ENCODE measurements at places on chromosomes 3 and 15. TPM values are rescaled to one million over a fixed set of nuclear protein-coding genes. Genes with fewer than 3 reads are reported as not detected.

The TIMP4 gene
- not detected for total RNA-seq

The TGM5 gene
- total RNA-seq: 0.21 TPM

The WDR49 gene
- not detected for total RNA-seq

The MORC1 gene
- not detected for total RNA-seq

The ZBTB47 gene
- total RNA-seq: 2.6 TPM

The POPDC2 gene
- total RNA-seq: 0.08 TPM

The CHST13 gene
- 1.7 TPM for total RNA-seq

The TEX55 gene
- not detected for total RNA-seq

The GOLGA8T gene
- total RNA-seq: not detected

The CD96 gene
- 60.5 TPM for total RNA-seq

DNA sequence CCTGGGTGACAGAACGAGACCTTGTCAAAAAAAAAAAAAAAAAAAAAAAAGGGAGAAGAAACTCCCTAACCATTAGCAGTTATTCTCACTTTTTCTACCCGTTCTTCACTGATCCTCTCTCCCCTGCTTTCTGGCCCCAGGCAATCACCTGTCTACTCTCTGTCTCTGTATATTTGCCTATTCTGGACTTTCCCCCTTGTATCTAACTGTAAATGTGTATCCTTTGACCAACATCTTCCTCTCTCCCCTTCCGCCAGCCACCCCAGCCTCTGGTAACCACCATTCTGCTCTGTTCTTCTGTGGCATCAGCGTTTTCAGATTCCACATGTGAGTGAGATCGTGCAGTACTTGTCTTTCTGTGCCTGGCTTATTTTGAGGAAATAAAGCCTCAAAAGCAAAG is 6.9 kb downstream of the CYFIP1 start:
- no peak for DNase-seq

DNA sequence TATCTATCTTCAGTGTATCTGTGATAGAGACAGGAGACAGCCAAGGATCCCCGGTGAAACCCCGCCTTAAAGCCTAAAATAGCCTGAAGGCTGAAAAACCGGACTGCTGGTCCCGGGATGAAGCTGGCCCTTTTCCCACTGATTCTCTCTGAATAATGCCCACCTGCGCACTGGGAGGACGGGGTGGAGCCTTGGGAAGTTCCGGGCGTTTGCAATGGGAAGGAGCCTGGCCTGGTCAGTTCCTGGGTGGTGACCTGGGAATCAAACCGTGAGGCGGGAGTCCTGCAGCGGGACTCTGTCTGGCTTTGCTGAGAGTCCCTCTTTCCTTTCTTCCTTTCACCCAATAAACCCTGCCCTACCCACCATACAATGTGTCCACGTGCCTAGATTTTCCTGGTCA is 157.9 kb downstream of the C3orf38 start:
- no peak for DNase-seq

GRCh38 chr3:192399767-192400166 is 327.6 kb downstream of the FGF12 start:
- DNase-seq: no peak

DNA sequence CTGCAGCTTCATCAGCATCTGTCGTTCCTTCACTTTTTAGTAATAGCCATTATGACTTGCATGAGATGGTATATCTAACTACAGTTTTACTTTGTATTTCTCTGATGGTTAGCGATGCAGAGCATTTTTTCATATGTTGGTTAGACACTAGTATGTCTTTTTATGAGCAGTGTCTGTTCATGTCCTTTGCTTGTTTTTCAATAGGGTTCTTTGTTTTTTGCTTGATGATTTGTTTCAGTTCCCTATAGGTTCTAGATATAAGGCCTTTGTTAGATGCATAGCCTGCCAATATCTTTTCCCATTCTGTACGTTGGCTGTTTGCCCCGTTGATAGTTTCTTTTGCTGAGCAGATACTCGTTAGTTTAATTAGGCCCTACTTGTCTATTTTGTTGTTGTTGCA is 487.2 kb upstream of the BCHE start:
- peak; percentile 51 for DNase-seq

DNA sequence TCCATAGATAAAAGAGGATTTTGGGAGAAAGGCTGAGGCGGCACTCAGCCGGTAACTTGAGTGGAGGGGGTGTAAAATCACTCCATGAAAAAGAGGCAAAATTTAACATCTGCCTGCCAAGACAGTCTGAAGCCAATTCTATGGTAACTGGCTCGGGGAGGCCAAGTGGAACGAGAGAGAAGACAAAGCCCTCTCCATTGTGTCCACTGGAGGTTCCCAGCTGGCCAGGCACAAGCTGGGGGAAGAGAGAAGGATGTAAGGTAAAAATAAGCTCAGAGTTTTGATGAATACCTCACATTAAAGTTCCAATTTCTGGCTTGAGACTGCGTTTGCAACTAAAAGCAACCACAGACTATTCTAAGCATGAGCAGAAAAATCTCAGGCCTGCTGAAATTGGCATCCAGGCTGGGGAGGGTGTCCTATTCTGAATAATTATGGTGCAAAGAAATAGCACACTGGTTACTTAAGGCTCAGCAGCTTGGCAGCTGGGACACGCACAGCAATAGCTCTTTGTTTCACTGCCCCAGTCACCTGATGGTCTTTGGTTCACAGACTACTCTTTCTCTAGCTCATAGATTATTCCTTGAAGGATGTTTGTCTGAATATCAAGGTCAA is 48.8 kb downstream of the CHRD start:
- peak; percentile 90 for DNase-seq

DNA sequence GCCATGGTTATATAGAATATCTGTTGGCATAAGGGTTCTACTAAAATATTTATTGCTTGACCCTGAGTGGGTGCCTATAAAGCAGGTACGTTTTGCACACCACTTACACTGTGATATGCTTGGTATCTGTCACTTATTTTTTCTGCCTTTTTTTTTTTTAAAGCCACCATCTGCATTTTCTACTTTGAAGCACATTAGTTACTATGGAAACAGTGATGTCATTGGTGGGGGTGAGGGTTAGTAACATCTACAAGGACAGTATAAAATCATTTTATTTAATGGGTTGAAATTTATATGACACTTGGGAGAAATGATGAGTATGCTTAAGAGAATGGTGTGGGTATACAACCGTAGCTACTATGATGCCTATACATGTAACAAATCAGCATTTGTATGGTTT is 25.6 kb downstream of the SLCO3A1 start:
- DNase-seq: no peak

DNA sequence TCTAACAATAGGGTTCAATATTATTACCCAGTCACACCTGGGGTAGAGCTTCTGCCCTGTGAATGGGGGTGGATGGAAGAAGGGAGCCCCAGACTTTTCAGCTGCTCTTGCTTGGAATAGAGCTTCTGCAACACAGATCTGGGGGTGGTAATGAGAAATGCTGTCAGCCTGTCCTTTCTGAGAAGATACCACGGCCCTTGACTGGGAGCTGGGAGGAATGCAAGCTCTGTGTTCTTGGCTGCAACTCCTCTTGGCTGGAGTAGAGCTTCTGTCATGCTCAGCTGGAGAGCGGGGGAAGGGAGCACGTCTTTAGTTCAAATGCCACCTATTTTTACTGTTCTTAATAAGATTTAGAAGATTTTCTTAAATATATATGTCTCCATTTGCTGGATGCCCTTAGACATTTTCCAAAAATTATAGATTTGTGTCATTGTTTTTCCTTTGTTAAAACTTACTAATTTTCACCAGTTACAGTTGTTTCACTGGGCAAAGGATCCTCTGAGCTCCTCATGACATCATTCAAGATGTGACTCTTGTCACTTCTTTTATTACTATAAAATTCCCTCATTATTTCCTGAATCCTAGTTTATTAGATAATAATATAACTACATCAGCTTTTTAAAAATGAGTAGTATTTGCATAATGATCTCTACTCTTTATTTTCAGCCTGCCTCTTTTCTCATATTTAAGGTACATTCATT is 180.0 kb upstream of the TGFBR2 start:
- no peak for DNase-seq

GRCh38 chr3:182796310-182796709 is 3.0 kb downstream of the ATP11B start:
- DNase-seq: no peak

DNA sequence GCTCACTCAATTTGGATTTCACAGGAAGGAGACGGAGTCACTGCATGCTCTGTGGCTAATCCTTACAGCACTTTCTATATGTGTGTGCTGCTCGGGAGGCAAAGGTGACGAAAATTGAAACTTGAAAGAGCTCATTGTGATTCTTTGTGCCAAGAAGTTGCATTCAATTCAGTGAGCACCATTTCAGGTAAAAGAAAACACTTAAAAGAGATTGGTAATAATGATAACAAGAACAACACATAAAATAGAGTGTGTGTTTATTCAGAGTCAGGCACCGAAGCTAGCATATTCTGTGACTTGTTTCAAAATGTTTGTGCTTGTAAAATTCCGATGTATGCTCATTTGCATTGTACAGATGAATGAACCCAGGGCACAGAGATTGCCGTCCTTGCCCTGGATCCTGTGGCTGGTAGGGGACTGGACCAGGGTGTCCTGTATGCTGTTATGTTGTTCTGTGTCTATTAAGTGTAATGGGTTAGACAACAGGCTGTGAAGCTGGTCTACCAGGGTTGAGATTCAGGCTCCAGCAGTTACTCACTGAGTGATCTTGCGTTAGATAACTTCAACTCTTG is 193.3 kb upstream of the PROK2 start:
- no peak for DNase-seq

GRCh38 chr15:48596841-48597240 is 48.7 kb downstream of the FBN1 start:
- peak; percentile 44 for DNase-seq

GRCh38 chr15:74960995-74961588 is 4.5 kb upstream of the RPP25 start:
- DNase-seq: no peak

- DNase-seq: peak; percentile 44
Observed at GRCh38 chr15:83747050-83747717, 93.3 kb downstream of the ADAMTSL3 start.

DNA sequence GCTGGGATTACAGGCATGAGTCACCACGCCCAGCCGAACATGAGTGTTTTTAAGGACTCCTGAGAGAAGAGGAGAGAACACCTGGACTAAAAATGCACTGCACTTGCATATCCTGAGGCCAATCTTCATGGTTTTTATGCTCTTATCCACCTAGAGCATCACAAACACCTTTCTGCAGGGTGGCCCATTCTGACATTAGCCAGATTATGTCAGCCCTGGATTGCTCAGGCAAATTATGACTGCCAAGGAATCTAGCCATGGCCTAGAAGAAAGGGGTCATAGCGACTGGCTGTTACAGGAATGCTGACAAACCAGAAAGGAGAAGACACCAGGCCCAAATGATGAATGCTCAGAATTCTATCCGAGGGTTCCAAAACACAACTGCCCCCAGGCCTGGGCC is 40.9 kb upstream of the HERC1 start:
- DNase-seq: no peak

DNA sequence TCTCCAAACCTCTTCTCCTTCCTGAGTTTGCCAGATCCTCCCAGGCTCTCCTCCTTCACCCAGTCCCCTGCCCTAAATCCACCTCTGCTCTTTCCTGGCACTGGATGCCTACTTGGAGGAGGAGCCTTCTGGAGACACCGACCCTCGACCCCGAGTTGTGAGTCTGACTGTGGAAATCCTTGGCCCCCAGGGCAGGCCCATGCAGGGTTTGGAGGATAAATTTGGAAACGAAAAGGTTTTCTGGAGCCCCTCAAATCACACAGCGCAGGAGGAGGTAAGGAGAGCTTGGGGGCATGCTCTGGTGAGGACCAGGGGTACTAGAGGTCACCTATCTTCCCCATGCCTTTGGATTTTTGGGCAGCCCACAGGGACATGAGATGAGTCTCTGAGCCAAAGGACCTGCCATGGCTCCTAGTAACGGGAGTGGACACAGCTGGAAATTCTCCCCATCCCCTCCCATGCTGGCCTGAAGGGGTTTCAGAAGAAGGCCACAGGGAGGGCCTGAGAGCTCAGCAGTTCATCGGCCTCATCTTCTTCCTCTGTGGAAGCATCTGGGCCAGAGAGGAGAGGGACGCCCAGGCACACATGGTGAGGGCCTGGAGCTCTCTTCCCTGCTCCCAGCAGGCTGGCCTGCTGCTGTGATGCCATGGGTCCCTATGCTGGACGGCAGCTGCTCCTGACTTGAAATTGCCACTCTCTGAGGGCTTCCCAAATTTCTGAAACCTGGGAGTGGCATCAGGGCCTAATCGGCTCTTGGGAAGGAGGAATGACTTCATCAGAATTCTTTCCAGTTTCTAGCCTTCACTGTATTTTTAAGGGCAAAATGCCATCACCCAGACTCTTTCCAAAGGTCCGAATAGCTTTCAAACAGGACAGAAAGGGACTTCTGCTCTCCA is 68.6 kb upstream of the ITGA11 start:
- no peak for DNase-seq

DNA sequence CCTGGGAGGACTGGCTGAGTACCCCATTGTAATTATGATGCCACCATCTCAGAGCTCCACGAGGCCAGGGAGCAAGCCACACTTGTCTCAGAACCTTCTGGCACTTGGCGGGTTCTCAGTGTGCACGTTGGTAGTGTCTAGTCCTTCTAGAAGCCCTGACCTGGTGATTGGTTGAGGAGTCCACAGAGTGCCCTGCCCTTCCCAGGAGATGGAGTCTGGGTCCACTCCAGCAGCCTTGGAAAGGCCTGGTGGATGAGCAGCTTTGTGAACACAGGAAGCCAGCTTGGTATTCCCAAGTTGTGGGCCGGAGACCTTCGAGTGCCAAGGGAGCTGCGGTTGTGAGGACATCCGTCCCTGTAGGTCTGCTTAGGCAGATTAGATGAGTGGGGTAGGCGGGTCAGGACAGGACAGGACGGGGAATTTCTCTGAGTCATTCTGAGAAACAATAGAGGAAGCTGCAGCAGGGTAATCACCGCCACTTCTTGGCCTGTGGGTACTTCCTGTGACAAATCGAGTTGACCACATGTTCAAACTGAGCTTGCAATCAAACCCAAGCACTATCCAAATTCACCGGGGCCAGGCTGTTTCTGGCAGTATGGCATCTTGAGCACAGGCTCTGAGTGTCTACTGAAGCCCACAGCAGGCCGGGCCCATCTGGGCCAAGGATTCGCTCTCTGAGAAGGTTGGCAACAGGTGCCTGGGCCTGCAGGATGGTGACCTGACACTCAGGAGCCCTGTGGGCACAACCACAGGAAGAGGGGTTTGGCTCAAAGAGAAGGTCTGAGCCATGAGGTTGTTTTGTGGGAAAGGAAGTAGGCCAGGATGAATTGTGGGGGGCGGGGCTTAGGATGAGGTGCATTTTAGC is 71.5 kb upstream of the PLXNA1 start:
- DNase-seq: no peak

GRCh38 chr15:68979816-68980215 is 34.7 kb upstream of the NOX5 start:
- DNase-seq: no peak
